MV-4-11 (cell line): ENCODE measurements at places on chromosomes 3 and 15.

GRCh38 chr3:133296981-133297380 is 102.9 kb upstream of the BFSP2 start:
- no peak for DNase-seq

- peak; percentile 60 for DNase-seq
Observed at GRCh38 chr3:143826296-143826695, 22.0 kb downstream of the SLC9A9 start.

DNA sequence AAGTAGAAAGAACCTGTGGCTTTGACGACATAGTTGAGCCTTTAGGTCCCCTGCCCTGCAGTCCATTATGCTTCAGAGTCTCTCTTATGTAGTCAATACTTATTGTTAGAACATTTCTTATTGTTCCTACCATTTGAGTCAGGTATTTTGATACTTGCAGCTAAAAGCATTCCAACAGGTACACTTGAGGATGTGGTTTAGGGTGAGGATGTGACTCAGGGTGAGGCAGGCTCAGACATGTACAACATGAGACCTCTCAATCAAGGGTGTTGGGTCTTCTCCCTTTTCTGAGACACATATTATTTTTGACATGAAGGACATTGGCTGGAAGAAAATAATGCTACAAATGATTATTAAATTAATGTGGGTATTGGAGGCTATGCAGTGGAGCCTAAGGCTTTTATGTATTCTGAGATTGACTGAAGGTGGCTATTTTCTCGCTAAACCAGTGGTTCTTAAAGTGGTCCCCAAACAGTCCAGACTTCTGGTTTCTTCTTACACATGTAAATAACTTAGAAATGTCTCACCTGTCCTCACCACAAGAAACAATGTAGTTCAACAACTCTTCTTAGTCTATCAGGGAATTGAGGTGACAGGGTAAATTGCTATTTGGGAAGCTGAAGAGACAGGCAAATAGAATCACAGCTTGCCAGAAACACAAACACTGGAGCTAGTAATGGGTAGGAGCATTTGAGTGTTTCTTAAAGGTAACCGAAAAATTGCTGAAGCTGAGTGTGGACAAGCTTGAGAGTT is 135.5 kb upstream of the ZPLD1 start:
- no peak for DNase-seq

DNA sequence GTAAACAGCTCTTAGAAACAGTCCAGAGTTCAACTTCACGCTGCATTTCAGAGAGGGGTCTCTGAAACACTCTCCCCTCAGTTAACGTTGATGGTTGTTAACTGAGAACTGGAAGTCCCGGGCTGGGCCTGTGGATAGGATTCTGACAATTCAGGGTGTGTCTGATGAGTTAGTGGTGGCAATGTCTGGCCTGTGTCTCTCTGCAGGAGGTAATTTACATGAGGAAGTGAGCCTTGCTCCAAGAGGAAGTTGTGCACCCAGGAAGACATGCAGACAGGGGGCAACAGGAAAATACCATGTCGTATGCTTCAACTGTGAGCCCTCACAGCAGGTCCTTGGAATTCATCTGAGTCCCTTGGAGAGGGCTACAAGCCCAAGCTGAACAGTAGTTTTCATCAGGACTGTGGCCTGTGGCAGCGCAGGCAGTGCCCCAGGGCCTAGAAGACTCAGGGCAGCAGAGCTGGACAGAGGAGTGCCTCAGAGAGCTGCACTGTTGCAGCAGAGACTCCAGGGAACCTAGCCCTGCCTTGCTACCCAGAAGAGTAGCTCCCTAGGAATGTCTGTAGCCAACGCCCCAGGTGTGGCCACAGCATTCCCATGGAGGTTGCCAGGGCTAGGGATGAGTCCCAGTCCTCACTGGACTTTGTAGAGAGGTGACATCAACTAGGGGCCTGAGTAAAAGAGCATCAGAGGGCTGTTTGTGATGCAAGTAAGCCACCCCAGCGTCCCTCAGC is 104.6 kb upstream of the SELENOK start:
- DNase-seq = peak; percentile 95

DNA sequence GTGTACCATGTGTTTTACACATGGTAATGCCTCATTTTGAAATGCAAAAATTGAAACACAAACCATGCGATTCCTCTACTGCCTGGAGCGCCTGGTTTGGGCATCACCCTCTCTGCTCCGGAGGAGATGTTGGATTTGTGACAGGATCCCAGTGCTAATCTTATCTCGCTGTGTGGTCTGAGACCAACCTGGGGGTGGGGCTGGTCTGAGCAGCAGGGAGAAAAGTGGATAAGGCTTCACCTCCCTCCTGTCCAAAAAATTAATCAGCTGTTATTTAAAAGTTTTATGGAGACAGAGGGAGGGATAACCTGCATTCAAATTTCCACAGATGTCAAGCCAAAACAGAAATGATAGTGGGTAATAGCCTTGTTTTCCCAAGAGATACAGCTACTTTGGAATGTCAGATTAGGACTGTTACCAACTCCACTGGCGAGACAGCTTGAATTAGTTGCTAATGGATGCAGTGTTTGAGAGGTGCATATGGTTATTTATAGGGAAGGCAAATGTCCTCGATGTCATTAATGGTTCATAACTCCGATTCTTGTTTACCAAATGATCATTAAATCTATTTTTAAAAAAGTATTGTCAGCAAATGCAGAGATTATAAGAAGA is 54.0 kb upstream of the SKOR1 start:
- no peak for DNase-seq

DNA sequence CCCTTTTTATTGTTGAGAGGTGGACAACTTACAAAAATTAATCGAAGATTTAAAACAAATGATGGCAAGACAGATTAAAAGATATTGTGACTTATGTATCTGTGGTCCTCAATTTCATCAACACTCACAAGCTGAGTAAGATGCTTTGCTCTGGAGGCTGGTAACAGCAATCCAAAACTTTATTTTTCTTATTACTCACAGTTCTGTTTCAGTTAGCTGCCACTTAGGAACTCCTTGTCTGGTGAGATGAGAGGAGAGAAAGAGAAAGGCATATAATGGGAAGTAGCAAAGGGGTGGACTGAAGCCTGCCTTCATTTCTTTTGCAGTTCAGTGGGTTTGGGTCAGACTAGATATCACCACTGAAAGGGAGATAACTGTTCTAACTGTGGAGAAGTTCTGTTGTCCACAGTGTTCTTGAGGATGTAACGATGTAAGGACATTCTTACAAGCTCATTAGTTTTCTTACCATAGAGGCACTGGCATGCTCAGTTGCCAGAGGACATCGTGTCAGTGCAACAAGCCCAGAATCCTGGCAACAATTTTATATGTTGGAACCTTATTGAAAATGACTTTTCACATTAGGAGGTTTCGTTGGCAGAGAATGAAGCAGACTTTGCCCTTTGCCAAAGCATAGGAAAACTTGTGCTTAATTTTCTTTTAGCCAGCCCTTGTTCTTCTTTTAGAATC is 93.6 kb downstream of the PLCL2 start:
- DNase-seq = no peak

DNA sequence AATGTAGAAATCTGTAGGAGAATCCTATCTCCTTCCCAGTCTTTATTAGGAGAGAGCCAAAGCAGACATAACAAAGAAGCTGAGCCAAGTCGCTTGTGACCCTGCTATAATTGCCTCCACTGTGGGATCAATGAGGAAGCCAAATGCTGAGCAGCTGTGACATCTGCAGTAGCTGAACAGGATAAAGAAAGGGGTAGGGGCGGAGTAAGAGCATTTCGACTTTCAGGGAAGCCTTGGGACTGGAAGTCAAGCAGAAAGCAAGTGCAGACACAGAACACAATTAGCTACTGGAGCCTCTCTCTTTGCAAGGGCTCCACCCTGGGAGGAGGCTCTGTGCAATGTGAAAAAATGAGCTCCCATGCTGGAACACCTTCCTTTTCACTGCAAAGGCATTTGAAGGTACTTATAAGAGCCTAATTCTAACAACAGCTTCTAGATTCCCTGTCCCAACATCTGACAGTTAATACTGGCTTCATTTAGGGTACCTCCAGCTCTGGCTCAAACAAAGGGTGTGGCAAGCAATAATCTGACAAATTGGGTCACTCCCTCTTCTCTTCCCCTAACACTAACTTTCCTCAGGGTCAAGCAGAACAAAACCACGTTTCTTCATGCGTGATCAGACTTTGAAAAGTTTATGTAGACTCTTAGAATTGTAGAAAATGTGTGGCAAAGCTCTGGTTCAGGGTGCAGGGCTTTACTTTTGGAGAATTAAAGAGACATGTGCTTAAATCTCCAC is 166.4 kb downstream of the CADPS start:
- DNase-seq = no peak

DNA sequence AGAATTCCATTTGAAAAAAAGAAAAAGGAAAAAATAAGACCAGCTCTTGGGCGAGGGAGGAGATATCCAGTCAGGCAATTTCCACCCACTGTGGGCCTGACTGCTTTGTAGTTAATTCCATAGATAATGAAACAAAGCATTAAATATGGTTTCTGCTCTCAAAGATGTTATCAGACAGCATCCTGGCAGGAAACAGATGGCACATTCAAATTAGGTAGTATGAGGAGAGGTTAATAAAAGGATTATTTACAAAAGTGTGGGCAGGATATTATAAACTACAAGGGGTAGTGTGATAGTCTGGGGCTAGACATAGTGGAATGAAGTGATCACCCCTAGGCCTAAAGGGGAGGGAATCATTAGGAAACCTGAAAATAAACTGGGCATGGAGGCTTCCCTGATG is 193.2 kb downstream of the CLSTN2 start:
- no peak for DNase-seq
